Fibroblast of skin of left biceps (primary cell): ENCODE measurements at places on chromosomes 2 and 18.

DNA sequence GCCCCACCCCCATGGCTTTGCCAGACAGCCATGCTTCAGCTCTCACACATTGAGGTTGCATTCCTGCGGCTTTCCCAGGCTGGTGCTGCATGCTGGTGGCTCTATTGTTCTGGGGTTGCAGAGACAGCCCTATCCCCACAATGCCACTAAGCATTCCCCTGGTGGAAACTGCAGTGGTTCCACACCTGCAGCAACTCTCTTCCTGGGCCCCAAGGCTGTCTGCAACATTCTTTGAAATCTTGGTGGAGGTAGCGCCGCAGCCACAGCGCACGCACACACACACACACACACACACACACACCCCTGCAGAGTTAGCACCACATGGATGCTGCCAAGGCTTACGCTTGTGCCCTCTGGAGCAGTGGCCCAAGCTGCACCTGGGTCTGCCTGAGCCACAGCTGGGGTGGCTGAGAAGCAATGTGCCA, 21.4 kb downstream of the SFXN5 start:
- no peak for DNase-seq

DNA sequence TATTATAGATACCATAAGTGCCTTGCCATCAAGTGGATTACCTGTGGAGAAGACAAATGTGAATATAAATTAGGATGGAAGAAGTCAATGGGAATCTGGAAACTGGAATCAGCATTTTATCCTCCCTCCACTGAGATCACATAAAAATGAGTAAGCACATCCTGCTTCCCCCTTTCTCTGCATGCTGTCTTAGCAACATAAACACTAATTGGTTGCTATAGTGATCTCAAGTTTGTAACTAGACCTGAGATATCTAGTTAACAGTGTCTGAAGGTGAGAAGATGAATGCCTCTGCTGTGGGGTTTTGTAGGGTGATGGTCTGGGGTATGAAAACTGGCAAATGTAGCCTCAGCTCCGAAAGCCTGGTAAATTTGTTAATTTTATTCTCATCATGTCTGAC, 1357.5 kb upstream of the CELF4 start:
- DNase-seq: no peak

GRCh38 chr18:10074110-10074509, 160.3 kb downstream of the VAPA start:
- peak; percentile 19 for DNase-seq

DNA sequence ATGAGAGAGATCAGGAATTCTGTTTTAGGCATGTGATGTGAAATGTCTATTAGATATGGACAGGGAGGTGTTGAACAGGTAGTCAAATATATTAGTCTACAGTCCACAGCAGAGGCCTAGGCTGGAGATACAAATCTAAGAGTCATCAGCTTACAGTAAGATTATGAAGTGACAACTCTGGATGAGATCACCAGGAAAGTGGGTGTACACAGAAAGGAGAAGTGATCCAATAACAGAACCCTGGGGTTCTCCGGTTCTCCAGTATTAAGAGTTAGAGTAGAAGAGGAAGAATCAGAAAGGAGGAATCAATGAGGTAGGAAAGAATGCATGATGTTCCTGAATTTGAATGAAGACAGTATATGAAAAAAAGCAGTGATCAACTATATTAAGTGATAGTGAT, 362.3 kb downstream of the FIGN start:
- DNase-seq: no peak

- DNase-seq: no peak
Observed at GRCh38 chr18:7017013-7017412, 100.6 kb downstream of the LAMA1 start.

- DNase-seq: no peak
Observed at GRCh38 chr2:240995041-240996021, 3.1 kb upstream of the SNED1 start.

- no peak for DNase-seq
Observed at GRCh38 chr2:98764499-98764898, 33.6 kb upstream of the MGAT4A start.

DNA sequence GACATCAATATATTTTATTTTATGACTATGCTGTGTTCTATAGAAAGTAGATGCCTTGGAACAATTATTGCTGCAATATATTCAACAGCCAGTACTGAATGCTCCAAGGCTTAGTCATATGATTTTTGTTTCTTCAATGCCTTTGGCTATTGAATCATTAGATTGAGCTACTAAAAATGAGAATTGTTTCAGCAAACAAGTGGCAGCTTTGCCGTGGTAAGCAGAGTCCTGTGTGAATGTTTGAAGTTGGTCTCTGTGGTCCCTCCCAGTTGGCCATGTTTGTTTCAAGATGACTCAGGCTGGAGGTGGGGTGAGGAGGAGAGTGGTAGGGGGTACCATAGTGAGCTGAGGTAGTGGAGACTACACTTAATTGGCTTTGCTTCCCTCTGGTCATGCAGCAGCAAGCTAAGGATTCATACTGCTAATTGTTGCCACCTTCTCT, 198.6 kb upstream of the EPAS1 start:
- DNase-seq: peak; percentile 61

DNA sequence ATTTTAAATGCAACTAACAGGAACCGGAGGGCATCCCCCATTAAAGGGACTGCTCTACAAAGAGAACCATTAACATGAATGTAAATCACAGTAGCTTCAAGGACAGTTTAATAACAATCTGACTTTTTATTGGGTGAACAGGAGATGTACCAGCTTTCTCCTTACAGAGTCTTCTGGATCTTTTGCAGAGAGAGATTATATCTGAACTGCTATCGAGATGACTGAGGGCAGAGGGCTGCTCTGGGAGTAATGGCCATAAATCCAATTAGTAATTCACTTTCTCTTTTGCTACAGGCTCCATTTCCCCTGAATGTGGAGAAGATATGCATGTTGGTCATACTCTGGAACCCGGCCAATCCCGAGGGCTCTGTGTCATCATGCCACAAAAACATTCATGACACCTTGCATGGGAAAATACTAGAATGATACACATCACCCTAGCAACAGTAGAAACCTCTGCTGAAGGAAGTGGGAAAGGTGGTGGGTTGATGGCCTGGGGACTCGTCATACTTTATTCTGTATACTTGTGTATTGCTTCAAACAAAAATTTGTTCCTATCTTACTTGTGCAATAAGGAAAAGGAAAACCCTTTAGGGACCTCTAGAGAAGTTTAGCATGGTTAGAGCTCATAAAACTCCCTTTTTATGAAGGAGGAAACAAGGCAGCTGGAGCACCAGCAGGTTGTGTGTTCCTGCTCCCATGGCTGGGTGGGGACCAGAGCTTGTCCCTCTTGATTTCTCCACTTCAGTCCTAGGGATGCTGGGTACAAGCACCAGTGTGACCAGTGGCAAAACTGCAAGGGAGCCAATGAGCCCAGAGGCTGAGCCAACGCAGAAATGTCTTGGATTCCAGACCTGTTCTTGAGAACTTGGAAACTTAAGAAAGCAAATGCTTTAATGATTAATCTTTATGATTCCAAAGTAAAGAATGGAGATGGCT, 26.0 kb downstream of the CTAGE1 start:
- DNase-seq: no peak

GRCh38 chr2:227401550-227401949, 13.8 kb upstream of the SCYGR1 start:
- DNase-seq: no peak

GRCh38 chr2:23429036-23429435, 44.1 kb downstream of the KLHL29 start:
- no peak for DNase-seq

DNA sequence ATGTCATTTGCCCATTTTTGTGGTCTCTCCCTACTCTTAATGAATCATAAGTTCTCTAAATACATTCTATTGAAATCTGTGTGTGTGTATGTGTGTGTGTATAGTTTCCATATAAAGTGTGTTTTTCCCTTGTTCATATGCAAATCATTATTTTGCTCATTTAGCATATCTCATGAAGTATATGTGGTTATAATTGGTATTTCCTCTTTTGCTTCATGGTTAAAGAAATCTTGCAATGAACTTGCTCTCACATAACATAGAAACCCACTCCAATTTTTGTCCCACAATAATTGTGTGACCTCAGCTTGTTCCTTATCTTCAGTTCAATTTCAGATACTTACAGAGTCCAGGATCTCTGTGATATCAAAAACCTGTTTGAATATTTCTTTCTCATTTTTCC, 1.2 kb downstream of the CPO start:
- DNase-seq: no peak

DNA sequence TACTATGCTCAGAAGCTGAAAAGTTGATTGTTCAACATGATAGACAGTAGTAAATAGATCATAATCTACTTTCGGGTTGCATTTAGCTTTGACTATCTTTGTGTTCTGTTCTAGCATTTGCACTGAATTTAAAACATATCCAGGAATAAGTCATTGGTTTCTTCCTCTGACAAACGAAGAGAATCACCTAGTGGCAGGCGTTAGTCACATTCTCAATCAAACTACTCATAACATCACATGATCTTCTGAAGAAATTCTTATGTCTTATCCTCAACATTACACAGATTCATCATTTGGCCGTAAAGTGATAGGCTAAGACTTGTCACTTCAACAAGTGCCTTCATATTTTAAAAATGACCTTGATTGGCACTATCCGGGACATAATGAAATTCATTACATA, 63.6 kb upstream of the TTC21B start:
- DNase-seq: no peak

DNA sequence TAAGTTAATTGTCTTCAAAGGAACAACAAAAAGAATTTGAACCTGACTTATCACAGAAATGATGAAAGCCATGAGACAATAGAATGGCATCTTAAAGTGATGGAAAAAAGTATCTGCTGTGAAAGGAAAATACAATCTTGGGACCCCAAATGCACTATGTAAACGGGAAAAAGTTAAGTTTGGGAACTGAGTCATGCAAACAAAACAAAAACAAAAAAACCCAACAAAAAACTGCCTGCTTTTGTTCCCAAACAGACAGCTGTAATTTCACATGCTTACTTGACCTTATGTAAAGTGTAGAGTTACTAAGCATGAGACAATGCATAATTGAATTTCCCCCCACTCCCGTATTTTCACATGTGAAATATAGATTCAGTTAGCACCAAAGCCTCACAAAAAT, 122.1 kb upstream of the RBMS1 start:
- DNase-seq: no peak
